Tracheal epithelial cell (primary cell): ENCODE measurements at places on chromosomes 2 and 18. TPM values are rescaled to one million over a fixed set of nuclear protein-coding genes. Genes with fewer than 3 reads are reported as not detected.

The CXCR1 gene
- total RNA-seq, result not detected in 2 replicates

The UPP2 gene
- not detected in 2 replicates for total RNA-seq

The GPAT2 gene
- total RNA-seq, result 1.5 and 4.8 TPM in 2 replicates

The SERPINB3 gene
- 33.7 and 83.3 TPM in 2 replicates for total RNA-seq

The NT5C1B gene
- total RNA-seq, result not detected in 2 replicates

The FBXO15 gene
- 0.48 TPM in 1 of 2 replicates, not detected in the other for total RNA-seq

The GPBAR1 gene
- total RNA-seq, result 0.43 TPM in 1 of 2 replicates, not detected in the other

The RSAD2 gene
- total RNA-seq, result 0.21 and 2.2 TPM in 2 replicates

The DSG2 gene
- total RNA-seq, result 136 and 189 TPM in 2 replicates

The ANKRD30BL gene
- under 0.01 TPM in 1 of 2 replicates, not detected in the other for total RNA-seq
